ENCODE measurements at places on chromosomes 5 and 9.

- DNase-seq: no peak
These were observed 205.5 kb downstream of the FGF10 start for GRCh38 chr5:44183753-44184152.

DNA sequence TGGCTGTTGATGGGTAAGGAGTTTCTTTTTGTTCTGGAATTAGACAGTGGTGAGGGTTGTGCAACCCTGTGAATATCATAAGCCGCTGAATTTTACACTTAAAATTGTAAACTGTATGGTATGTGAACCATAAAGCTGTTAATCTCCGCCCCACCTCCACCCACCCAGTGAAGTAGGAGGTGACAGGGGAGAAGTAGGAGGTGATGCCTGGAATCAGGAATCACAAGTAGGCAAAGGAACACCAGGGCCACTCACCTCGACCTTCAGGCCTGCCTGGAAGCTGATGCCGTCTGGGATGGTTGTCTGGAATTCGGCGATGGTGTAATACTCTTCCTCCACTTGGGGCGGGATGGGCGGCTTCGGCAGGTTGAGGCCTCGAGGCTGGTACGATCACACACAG is 62.3 kb upstream of the UBTD2 start:
- DNase-seq: no peak

DNA sequence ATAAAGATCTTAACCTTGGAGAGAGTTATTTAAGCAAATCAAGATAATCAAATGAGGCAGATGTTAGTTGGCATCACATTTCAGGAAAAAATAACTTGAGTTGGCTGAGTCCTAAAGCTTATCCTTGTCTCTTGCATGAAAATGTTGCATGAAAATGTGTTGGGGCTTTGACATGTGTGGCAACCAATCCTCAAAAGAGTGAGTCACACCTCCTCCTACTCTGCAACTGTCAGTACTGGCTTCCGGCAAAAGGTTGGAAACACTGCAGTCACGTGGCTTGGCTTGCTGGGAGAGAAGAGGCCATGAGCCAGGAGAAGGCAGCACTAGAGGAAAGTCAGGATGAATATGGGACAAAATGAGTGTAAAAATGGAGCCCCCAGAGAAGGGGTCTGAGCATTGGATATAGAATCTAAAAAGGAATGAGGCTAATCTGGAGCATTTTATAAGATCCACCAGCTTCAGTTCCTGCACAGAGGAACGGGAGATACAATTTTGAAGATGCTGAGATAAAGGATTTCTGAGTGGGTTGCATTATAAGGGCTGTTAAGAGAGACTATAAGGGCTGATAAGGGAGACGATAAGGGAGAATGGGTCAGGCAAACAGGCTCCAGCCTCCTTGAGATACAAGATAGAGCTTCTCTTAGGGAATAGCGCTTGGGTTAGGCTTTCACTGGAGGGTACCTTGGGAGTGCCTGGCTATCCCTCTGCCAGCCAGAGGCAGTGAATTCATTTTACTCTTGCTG is 43.1 kb downstream of the SPATA31D1 start:
- no peak for DNase-seq

GRCh38 chr5:57598756-57599155 is 116.1 kb upstream of the ACTBL2 start:
- DNase-seq: no peak

DNA sequence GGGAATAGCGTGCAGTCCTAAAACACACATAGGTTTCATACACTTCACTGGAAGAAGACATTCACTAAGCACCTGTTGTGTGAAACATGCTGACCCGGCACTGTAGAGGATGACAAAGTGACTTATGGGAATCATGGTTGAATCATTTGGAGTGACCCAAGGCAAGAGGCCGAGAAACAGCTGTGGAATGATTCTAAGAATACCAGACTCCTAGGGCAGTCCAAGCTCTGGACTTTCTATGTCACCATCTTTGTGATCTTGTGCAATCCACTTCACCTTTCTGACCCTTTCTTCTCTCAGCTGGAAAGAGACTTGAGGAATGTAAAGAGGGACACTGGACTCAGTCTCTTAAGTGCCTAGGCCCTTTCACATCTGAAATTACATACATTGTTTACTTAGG is 13.1 kb downstream of the MSANTD3 start:
- no peak for DNase-seq

DNA sequence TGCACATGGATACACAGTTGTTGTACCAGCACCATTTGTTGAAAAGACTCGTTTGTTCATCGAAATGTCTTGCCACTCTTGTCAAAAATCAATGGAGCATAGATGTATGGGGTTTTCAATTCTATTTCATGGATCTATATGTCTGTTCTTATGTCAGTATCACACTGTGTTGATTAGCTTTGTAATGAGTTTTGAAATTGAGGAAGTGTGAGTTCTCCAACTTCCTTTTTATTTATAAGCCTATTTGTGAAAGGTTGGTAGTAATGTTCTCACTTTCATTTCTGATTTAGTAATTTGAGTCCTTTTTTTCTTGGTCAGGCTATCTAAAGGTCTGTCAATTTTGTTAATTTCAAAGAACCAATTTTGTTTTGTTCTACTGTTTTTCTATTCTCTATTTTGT is 26.1 kb downstream of the ZNF510 start:
- DNase-seq: no peak

DNA sequence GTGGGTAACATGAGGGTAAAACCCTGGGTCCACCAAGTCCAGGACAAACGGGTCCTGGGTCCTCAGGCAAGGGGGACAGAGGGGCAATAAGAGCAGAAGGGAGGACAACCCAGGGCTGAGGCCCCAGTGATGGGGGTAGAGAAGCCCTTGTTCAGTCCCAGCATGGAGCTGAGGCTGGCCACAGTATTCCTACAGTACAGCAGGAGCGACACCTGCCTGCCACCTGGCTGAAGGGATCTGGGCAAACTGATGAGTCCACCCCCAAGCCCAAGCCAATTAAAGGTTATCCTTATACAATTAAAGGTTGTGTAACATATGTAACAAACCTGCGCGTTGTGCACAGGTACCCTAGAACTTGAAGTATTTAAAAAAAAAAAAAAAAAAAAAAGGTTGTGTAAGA is 97.7 kb upstream of the LRRTM2 start:
- DNase-seq: no peak

GRCh38 chr5:160183075-160183474 is 46.2 kb upstream of the FABP6 start:
- no peak for DNase-seq

GRCh38 chr5:33629999-33630398 is 189.2 kb downstream of the TARS1 start:
- DNase-seq: no peak

DNA sequence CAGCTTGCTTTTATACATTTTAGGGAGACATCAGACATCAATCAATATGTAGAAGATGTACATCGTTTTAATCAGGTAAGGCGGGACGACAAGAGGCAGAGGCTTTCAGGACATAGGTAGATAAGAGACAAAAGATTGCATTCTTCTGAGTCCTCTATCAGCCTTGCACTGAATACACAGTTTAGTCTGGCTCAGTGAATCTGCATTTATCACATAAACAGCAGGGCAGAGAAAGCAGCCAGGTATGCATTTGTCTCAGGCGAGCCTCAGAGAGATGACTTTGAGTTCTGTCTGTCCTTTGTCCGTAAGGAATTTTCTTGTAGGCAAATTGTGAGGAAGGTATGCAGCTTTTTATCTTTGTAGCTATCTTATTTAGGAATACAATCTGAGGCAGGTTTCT is 202.8 kb upstream of the TAS2R1 start:
- no peak for DNase-seq

DNA sequence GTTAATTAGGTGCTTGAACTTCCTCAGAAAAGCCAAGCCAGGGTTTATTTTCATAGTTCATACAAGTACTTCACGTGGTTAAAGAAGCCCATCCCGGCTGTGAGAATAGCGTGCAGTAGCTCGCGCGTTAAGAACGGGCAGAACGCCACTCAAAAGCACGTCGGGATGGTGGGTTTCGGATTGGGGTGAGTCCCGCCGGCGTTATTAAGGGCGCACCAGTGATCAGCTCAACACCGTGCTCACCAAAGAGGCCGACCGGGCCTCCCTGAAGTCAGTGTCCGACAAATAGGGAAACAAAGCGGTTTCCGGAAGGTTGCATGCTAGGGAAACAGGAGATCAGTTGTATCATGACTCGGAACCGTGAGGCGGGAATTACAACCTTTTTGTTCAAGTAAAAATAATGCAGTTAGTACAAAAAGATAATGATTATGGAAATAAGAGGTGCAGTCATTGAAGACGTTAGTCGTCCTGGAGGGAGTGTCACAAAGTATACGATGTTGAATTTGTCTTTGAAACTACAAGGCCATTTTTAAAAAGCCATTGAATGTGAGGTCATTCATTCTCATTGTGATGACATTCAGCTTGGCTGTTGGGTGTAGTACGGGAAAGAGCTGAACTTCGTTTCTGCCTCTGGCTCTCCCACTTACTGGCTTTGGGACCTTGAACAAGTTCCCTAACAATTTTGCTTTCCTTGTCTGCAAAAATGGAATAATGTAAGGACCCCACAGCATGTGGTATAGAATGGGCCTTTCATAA is 992 bp downstream of the SETD9 start:
- peak; percentile 11 for DNase-seq

GRCh38 chr5:176817369-176817840 is 7.0 kb downstream of the UNC5A start:
- no peak for DNase-seq

DNA sequence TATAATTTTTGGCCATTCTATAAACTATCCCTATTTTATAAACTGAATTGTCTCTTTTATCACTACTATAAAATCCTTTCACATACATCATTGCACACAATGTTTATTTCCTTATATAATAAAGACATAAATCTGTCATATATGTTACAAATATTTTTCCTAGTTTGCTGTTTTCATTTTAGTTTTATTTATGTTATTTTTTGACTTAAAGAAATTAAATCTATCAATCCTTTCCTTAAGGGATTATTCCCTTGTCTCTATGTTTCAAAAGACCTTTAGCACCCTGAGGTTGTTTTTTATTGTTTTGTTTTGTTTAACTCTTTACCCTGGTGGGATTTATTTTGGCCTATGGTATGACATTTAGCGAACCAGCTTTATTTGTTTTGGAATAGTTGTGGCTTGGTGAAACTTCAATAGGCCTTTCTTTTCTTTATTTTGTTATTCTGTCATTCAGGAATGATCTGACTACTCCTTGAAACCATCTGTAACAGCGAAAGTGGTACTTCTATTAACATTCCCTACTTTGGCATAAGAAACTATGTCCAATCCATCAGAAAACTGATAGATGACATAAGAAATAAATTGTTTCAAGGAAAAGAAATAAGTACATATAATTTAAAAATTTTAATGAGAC is 125.9 kb downstream of the CEP120 start:
- DNase-seq: no peak

GRCh38 chr5:177412603-177413233 is 3.4 kb upstream of the F12 start:
- no peak for DNase-seq

- DNase-seq: no peak
These were observed 156.7 kb downstream of the EBF1 start for GRCh38 chr5:158943057-158943456.

DNA sequence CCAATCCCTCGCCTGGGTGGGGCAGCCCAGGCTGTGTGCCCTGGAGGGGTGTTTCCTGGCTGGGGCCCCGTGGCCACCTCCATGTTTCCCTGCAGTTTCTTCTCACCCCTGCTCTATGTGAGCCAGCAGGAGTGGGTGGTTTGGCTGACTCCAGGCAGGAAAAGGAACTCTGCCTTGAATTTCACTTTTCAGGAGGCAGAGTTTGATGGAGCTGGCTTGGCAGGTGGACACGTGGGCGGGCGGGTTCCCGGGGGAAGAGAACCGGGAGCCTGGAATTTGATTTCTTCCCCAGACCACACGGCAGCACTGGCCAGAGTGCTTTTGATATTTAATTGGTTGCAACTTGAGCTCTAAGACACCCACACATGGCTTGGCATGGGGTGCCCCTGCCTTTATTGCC is 119.8 kb upstream of the PANK3 start:
- DNase-seq: no peak

GRCh38 chr5:141951332-141951781 is 6.6 kb downstream of the PCDH12 start:
- no peak for DNase-seq

DNA sequence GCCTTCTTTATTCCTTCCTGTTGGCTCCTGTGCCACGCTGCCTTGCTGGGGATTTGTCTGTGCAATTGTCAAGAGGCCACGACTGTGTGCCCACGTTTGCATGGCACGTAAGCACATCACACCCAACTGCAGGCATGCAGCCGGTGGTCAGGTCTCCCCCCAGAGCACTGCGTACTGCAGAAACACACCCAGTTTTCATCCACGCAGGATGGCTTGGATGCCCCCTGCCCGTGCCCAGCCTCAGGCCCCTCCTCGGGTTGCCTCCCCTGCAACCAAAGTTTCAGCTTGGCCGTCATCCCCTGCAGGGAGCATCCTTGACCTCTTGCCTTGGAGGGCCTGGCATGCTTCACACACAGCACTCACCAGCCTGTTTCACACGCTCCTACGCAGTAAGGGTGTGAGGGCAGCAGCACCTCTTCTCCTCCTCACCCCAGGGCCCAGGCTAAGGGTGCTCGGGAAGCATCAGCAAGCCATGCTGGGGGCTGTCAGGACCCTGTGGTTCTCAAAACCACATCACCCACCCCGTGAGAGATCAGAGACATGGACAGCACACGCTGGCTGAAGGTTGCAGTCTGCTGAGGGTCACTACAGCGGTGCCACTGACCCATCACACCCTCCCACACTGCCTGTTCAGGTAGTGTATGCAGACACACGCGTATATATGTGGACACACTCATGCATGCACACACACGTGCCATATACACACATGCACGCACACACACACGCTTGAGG is 3.1 kb downstream of the MRPL36 start:
- DNase-seq: no peak

Data from activated T-helper 1 cell treated with Interleukin-2 at 50 U/mL for 16 hours (primary cell).